Stimulated activated CD4-positive, alpha-beta T cell treated with anti-CD3 and anti-CD28 coated beads, TNF-alpha, amount 100 ng/mL, for 24 hours (primary cell): ENCODE measurements at places on chromosomes 3 and 15.

GRCh38 chr3:166785876-166786275 lies 594.2 kb downstream of the ZBBX start:
- no peak for DNase-seq

DNA sequence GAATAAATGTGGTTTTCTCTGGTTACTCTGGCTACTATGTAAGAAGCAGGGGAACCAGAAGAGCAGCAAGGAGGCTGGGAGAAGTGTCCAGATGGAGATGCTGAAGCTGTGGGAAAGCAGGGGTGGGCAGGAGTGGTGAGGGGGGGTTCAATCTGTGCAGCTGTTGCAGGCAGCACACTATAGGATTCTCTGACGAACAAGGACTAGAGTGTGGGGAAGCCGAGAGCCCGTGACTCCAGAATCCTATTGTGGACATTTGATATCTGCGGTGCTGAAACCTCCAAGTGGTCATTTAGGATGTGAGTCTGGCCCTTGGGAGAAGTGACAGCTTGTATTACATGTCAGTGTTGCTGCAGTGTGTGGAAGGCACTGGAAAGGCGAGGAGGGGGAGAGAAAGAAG lies 60.5 kb downstream of the GABRB3 start:
- DNase-seq: no peak

DNA sequence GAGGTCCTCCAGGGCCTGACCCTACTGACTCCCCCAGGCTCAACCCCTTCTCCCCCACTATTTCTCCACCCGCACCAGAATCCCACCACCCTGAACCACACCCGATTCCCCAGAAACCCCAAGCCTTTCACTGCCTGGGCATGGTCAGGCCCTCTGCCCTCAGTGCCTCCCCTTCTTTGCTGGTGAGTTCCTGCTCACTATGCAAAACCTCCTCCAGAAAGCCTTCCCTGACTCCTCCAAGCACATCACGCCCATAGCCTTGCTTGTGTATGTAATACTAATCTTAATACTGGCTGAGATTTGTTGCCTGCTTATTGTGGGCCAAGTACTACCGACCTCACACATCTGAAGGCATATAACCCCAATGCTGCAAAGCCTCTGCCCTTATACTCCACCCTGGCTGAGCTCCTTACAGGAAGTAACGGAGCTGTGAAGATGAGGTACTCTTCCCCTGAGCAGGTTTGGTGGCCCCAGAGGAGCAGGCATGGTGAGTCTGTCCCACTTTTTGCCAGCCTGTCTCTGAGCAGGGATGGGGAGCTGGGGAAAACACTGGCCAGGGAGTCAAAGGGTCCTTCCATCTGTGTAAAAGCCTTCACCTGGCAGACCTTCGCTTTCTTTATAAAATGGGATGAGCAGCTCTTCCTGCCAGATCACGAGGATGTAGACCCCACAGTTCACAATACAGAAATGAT lies 9.5 kb downstream of the RAB6B start:
- no peak for DNase-seq

GRCh38 chr15:80052597-80053304 lies 6.7 kb upstream of the ZFAND6 start:
- DNase-seq: no peak

DNA sequence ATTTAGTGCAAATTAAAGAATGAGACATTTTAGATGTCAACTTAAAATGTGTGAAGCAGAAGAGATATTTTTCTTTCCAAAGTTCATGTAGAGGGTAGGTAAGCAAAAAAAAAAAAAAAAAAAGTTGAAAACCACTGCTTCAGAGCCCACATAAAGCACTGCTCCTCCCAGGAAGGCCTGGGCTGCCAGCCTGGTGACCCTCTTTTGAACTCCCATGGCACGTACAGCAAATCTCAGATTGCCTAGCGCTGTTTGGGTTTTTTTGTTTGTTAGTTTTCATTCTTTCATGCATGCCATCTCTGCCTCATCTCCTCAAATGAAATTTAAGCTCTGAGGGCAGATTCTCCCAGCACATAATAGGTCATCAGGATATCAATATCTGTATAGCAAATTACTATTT lies 120.1 kb downstream of the SRGAP3 start:
- DNase-seq: no peak

DNA sequence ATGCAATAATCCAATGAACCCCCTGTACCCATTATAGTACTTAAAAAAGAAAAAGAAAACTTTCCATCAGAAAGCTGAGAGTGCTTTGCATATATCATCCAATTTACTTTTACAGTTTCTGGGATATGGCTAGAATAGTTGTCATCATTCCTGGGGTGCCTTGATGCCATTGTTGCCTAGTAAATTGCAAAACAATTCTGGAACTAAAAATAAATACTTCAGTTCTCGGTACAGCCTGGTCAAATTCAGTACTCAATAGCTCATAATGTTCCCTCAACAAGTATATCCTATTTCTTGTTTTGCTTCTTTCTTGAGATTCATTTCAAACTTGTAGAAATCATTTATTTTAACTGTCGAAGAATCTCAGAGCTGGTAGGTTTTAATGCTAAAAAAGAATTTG lies 334.7 kb upstream of the MDFIC2 start:
- DNase-seq: no peak

GRCh38 chr15:38266247-38266986 lies 13.8 kb downstream of the SPRED1 start:
- no peak for DNase-seq

DNA sequence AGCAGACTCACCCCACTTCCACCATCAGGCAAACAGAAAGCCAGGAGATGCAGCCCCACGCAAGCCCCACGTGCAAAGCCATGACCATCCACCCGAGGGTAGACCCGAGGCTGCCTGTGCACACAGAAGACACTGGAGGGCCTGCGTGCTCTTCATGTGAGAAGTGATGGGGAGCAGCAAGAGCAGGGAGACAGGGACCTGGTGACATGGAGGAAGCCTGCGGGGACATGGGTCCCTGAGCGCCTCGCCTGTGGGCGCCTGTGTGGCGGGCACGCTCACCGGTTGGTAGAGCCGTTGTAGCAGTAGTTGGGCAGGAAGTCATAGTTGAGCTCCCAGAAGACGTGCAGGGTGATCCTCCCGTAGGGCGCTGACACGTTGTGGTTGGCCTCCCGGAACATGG lies 65.0 kb downstream of the NIPA2 start:
- no peak for DNase-seq

GRCh38 chr3:152272771-152273242 lies 4.1 kb downstream of the MBNL1 start:
- no peak for DNase-seq

DNA sequence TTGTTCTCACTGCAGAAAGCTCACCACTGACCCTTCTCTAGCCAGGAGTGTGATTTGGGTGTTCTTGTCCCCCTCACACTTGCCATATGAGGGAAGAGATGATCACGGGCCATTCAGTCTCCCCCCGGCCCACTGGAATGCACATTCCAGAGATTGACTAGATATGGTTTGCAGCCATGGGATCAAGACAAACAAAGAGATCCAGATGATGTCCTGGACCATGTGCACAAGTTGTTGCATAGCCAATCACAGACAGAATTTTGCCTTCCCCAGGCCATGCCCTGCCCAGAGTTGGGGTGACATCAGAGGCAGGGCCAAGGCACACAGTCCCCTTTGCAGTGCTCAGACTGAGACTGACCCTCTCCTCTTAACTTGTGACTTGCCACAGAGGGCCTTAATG lies 14.8 kb downstream of the MUC13 start:
- DNase-seq: no peak

DNA sequence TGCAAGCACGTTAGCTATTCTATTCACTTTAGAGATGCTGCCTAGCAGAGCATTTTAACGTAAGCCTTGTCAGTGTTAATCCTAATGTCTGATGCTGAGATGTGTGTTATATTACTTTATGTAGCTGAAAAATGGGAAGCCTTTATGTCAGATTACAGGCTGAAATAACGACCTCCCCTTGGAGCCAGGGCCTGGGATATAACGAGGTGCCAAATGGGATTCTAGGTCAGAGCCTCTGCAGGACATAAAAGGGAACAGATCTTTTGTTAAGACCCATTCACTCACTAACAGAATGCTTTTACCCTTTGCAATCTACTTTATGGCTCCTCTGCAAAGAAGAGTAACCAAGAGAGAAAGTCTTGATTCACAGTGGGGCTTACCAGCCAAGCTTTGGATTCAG lies 815.5 kb upstream of the CFAP20DC start:
- DNase-seq: no peak

GRCh38 chr3:172102123-172102882 lies 62.9 kb downstream of the FNDC3B start:
- no peak for DNase-seq

- DNase-seq: no peak
These were observed 14.3 kb downstream of the CXCR6 start for GRCh38 chr3:45957586-45957985.

GRCh38 chr15:100897221-100898151 lies 17.9 kb downstream of the ALDH1A3 start:
- no peak for DNase-seq

- no peak for DNase-seq
These were observed 935.0 kb downstream of the FHIT start for GRCh38 chr3:60316121-60316797.

DNA sequence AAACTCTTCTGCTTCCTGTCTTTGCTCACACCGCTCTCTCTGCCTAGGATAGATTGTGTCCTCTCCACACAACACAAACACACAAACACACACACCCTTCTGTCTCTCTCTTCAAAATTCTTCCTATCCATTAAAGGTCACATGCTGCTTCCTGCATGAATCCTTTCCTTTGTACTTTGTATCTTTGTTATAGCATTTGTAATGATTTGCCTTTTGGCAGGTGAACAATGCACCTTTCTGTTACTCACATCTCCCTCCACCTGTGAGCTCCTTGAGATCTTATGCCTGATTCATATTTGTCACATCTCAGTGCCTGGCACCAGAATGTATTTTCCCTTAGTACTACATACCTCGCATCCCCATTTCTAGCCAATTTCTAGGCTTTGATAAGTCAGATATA lies 251.4 kb upstream of the UMPS start:
- no peak for DNase-seq

DNA sequence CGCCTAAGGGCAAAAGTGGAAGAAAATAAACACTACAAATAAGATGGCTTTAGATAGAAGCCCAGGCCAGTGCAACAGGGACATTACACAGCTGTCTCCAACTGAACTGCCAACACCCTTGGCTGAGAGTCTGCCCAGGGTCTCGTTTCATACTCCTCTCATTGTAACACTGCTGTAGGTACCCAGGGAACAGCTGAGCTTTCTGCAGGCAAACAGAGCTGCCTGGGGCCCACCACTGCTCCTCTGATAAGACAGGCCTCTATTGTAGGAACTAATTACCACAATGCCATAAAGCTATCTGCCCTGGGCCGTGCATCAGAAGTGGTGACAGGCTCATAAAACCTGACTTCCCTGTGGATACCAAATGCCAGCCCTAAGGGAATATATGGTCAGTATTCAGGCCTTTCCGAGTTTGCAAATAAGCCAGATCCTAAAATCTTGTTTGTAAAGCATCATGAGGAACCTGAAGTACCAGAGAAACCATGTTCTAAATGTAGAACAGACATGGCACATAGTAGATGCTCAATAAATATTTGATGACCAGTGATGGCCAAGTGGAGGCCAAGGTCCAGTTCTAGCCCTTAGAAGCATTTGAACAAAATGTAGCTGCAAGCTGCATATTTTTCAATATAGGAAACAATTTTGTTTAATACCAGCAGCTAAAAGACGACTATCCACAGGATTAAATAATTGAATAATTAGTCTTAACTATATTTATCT lies 84.3 kb upstream of the NEO1 start:
- DNase-seq: no peak

- DNase-seq: no peak
These were observed 59.0 kb downstream of the SCN5A start for GRCh38 chr3:38590521-38590920.

GRCh38 chr15:80887148-80887547 lies 102.5 kb downstream of the MESD start:
- no peak for DNase-seq

GRCh38 chr3:95899494-95899893 lies 914.9 kb upstream of the EPHA6 start:
- no peak for DNase-seq

DNA sequence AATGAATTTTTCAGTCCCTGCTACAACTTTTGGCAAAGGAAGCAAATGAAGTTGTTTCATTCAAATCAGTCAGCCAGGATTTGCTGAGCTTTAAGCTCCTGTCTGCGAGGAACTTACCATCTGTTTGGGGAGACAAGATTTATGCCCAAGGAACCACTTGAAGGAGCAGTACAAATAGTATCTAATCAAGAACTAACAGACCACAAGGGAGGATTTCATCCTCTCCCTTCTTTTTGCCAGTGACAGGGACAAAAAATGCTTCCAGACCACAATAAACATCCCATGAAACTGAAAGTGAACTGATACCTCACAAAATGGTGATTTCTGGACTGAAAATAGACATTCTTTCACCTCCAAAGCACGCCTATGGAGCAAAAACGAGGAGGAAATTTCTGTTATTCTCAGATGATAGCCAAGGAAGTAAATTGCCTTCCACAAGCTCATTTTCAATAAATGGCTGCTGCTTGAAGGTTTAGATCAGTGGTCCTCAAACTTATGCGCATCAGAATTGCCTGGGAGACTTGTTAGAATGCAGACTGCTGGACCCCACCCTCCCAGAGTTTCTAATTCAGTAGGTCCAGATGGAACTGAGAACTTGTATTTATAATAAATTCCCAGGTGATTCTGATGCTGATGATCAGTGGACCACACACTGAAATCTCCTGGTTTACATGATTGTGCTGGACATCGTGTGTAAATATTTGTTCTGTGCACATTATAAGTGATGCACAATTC lies 202.4 kb upstream of the GADL1 start:
- DNase-seq: no peak

GRCh38 chr15:38021259-38021658 lies 86.8 kb downstream of the TMCO5A start:
- DNase-seq: no peak

GRCh38 chr3:25145176-25145575 lies 282.9 kb upstream of the RARB start:
- no peak for DNase-seq

DNA sequence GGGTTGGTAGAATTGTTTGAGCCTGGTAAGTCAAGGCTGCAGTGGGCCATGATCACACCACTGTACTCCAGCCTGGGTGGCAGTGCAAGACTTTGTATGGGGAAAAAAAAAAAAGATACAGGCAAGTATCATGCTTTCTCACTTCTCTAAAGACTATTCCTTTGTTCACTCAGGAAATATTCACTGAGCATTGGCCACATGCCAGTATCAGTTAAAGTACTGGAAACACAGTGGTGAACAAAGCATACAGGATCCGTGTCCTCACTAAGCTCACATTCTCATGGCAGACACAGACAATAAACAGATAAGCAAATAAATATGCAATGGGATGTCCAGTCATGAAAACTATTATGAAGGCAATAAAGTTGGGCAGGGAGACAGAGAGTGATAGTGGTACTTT lies 5.1 kb upstream of the MTHFS start:
- DNase-seq: no peak
